ENCODE measurements at places on chromosomes 16 and 17.

DNA sequence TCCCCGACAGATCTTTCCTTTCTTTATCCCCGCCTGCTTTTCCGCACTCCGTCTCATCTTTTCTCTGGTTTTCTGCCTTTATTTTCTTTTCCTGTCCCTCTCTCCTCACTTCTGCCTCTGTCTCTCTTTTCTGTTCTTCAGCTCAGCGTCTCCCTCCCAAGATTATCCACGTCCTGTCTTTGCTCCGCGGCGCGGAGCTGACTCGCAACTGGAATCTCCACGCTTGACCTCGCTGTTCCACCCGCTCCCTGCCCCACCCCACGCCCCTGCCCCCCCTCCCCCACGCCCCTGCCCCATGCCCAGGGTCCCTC lies 4.9 kb upstream of the LHX1 start:
- DNase-seq, result no peak

- DNase-seq, result no peak
Observed at GRCh38 chr17:81456798-81457197, 55.8 kb downstream of the ACTG1 start.

GRCh38 chr17:50551884-50552283 lies 4.9 kb downstream of the SPATA20 start:
- DNase-seq, result no peak

DNA sequence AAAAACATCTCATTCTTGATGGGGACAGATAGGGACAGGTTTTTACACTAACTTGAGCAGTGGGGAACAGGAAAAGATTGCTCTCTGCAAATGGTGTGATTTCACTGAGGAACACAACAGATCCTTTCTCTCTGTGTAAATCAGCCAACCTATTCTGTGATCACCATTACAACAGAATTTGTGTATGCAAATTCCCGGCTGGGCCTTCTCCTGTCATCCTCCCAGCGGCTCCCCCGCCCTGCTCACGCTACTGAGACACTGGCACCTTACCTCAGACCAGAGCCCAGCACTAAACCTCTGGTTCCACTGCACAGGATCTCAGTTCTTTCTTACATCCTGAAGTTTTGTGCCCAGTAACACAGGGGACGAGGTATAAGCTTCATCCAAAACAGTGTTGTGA lies 97.0 kb upstream of the FA2H start:
- DNase-seq, result no peak

- no peak for DNase-seq
Observed at GRCh38 chr16:69937465-69937951, 13.6 kb upstream of the CLEC18A start.

- peak; percentile 84 for DNase-seq
Observed at GRCh38 chr17:77212081-77212832, 71.5 kb downstream of the SEC14L1 start.

DNA sequence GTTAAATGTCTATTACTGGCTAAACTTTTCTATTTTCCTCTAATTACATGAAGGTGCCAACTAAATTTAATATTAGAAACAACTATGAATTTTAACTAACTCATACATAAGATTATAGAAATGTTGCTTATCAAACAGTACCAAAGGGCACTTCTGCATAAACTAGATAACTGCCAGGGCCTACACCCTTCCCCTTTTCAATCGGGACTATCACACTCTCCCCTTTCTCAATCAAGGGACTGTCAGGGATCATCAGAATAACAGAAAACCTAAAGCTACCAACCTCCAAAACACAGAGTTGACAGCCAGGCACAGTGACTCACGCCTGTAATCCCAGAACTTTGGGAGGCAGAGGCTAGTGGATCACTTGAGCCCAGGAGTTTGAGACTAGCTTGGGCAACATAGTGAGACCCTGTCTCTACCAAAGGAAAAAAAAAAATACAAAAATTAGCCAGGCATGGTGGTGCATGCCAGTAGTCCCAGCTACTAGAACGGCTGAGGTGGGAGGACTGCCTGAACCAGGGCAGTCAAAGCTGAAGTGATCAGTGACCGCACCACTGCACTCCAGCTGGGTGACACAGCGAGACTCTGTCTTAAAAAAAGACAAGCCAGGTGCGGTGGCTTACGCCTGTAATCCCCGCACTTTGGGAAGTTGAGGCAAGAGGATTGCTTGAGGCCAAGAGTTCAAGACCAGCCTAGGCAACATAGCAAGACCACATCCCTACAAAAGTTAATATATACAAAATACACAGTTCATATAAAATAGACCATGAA lies 3.2 kb upstream of the PHLPP2 start:
- no peak for DNase-seq

GRCh38 chr17:64028874-64029464 lies 8.5 kb upstream of the ICAM2 start:
- DNase-seq, result peak; percentile 45

DNA sequence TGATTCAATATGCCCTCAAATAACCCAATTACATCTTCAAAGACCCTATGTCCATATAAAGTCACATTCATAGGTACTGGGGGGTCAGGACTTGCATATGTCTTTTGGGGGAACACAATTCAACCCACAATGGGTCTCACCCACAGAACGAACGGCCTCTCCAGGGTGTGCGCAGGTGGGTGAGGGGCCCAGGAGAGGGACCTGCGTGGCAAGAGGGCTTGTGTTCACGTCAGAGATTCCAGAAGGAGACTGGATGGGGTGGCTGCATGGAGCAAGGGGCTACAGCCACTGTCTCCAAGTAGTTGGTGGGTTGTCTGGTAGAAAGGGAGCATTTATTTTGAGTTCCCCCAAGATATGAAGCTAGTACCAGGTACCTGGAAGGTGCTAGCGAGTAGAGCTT lies 212.2 kb downstream of the SEC14L1 start:
- DNase-seq, result no peak

GRCh38 chr17:56186222-56186786 lies 33.0 kb downstream of the ANKFN1 start:
- no peak for DNase-seq

GRCh38 chr16:79601931-79602627 lies 1.5 kb upstream of the MAF start:
- peak; percentile 65 for DNase-seq

DNA sequence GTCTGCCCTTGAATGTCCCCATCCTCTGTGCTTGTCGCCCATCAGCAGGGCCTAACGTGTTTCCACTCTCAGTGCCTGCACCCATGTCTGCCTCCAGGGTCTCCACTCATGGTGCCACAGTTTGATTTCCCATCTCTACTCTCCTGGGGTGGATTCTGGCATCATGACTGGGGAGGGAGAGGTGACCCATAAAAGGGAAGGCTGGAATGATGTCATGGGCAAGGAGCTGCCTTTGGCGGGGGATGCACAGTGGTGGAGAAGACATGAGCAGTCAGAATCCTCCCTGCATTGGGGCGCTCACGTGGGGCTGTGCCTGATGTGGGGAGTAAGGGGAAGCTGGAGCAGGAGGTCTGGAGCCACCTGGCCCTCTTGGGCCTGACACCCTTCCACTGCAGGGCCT lies 100.9 kb downstream of the USP22 start:
- no peak for DNase-seq

- peak; percentile 38 for DNase-seq
Observed at GRCh38 chr16:74936902-74937560, 47.9 kb downstream of the WDR59 start.

GRCh38 chr17:49076573-49077384 lies 55.8 kb upstream of the B4GALNT2 start:
- no peak for DNase-seq

- no peak for DNase-seq
Observed at GRCh38 chr16:11254913-11255736, 879 bp downstream of the SOCS1 start.
